Epithelial cell of alveolus of lung (primary cell): ENCODE measurements at places on chromosomes 2 and 18. TPM values are rescaled to one million over a fixed set of nuclear protein-coding genes. Genes with fewer than 3 reads are reported as not detected.

Gene PLGLB2
- 0.32 TPM in 1 of 2 replicates, not detected in the other for total RNA-seq

Gene UGT1A5
- not detected in 2 replicates for total RNA-seq

Gene POU3F3
- 0.39 TPM in 1 of 2 replicates, not detected in the other for total RNA-seq

Gene SMAD4
- total RNA-seq = 63.0 and 76.4 TPM in 2 replicates

Gene HOXD13
- total RNA-seq = not detected in 2 replicates

Gene SERPINB7
- 0.91 TPM in 1 of 2 replicates, not detected in the other for total RNA-seq

Gene C18orf54
- 4.5 and 5.2 TPM in 2 replicates for total RNA-seq

Gene HOXD4
- total RNA-seq = not detected in 2 replicates

Gene M1AP
- not detected in 2 replicates for total RNA-seq

Gene EN1
- total RNA-seq = 0.32 and 0.39 TPM in 2 replicates

Gene RPL31
- total RNA-seq = 1,547 and 1,993 TPM in 2 replicates

Gene LMAN2L
- 22.0 and 24.7 TPM in 2 replicates for total RNA-seq

Gene MROH2A
- not detected in 2 replicates for total RNA-seq

Gene CAPN14
- total RNA-seq = 0.08 TPM in 1 of 2 replicates, not detected in the other

Gene CROCC2
- 0.80 TPM in 1 of 2 replicates, not detected in the other for total RNA-seq
